Renal cortex interstitium (tissue), 15 donors: ENCODE measurements at places on chromosomes 6 and 20. TPM values are rescaled to one million over a fixed set of nuclear protein-coding genes. Genes with fewer than 3 reads are reported as not detected.

Gene SNTA1
- 12.2 TPM for polyA plus RNA-seq

Gene BTBD3
- 64.2 TPM for polyA plus RNA-seq

Gene NPEPL1
- 35.7 TPM for polyA plus RNA-seq

GRCh38 chr6:90086517-90086916 is 192.2 kb downstream of the GJA10 start:
- DNase-seq, result no peak

DNA sequence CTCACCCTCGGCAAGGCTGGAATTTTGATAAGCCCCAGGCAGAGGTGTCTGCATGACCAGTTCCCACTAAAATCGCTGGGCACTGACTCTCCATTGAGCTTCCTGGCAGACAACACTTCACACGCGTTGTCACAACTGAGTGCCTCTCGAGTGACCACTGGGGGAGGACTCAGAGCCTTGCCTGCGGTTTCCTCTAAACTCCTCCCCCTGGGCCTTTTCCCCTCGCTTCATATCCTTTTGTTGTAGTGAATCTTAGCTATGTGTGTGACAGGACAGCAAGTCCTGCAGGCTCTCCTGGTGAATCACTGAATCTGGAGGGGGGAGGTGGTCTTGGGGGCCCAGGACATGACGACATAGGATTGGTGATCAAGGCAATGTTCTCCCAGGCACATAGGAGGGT is 670.8 kb downstream of the PRKN start:
- DNase-seq, result no peak

DNA sequence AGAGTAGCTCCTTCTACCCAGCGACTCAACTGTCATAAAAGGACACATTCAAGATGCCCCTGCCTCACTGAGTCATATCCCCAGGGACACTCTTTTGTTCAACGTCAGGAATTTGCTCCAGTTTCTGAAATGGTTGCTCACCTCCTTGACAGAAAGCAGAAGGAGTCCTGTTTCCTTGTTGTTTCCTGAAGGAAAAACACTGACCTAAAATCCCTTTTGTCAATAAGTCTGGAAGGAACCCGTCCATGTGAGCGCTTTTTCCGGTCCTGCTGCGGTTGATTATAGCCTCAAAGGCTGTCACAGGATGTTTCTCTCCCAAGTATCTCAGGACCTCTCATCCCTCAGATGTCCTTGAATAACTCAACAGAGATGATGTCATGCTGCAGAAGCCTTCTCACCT is 113.6 kb upstream of the PLEKHG1 start:
- no peak for DNase-seq

DNA sequence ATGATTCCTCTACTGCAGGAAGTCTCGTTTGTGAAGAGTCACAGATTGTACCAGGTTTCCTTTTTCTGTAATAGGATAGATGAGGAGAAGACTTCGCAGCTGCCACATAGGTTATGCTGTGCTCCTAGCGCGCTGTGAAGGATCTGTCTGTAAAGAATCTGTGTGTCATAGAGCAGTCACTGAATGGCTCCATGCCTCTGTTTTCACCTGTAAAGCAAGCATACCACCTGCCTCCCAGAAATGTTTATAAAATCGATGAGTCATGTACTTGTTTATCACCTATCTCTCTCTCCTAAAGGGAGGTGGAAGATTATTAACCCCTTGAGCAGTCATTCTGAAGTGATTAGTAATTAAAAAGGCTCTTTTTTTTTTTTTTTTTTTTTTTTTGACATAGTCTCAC is 86.6 kb downstream of the TFAP2B start:
- no peak for DNase-seq

DNA sequence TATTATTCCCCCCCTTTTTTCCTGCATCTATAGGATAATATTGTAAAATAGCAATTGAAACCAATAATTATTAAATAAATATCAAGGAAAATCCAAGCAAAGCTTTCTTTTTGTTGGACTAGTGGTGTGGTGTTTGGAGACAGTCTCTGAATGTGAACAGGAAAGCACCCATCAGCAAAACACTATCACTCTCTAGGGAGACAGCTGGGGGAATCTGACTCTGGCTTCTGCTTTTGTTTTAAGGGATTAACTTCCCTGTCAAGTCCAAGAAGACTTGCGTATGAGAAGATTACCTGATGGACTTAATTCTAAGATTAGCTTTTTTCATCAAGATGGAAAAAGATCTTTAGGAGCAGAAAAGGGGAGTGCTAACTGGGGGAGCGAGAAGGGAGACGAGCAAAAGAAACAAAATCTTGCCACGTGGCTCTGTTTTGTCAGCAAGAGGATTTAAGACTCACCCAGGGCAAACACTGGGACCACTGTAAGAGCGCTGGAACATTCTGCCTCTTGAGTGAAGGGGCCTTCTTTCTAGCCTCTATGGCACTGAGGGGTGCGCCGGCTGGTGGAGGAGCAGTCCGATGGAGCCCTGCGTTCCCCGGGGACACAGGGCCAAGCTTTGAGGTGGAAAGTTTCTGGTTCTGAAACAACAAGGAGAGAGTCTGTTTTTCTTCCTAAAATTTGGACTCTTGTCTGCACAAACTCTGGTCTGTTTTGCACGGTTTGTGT is 570 bp downstream of the TULP4 start:
- no peak for DNase-seq
